ENCODE measurements at places on chromosomes 2 and 18. TPM values are rescaled to one million over a fixed set of nuclear protein-coding genes. Genes with fewer than 3 reads are reported as not detected.
A peak's percentile ranks its signal among the peaks of the same experiment; 100 is the strongest.

The COLEC11 gene
- not detected for total RNA-seq

The LCT gene
- total RNA-seq = not detected

The TRAF3IP1 gene
- total RNA-seq = 5.4 TPM

The DLX1 gene
- not detected for total RNA-seq

The SERPINB4 gene
- total RNA-seq = 24.4 TPM

The CFAP53 gene
- not detected for total RNA-seq

The GULP1 gene
- total RNA-seq = 23.0 TPM

The ASXL3 gene
- total RNA-seq = 0.18 TPM

The ST8SIA3 gene
- not detected for total RNA-seq

The MAP3K19 gene
- total RNA-seq = not detected

The RUFY4 gene
- not detected for total RNA-seq

The ZCCHC2 gene
- 9.3 TPM for total RNA-seq

DNA sequence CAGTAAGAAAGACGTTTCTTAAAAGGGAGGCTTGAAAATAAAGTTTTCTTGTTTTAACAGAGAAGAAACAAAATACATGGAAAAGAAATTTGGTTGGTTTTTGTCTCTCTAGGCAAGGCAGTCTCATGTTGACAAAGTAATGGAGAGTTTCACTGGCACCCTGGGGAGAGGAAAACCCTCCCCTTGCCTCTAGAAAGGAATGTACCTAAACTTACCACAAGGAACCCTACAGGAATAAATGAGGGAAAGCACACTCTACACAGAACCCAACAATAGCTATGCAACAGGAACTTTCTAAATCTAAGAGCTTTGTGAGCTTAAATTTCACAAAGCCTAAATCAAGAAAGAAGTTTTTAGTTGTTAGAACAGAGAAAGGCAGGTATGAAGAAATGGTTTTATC lies 37.0 kb downstream of the FIGN start:
- DNase-seq = no peak

GRCh38 chr2:27723372-27724144 lies 48.0 kb upstream of the MRPL33 start:
- no peak for DNase-seq

- DNase-seq = peak; percentile 46
Observed at GRCh38 chr2:136008205-136008865, 22.9 kb upstream of the DARS1 start.

DNA sequence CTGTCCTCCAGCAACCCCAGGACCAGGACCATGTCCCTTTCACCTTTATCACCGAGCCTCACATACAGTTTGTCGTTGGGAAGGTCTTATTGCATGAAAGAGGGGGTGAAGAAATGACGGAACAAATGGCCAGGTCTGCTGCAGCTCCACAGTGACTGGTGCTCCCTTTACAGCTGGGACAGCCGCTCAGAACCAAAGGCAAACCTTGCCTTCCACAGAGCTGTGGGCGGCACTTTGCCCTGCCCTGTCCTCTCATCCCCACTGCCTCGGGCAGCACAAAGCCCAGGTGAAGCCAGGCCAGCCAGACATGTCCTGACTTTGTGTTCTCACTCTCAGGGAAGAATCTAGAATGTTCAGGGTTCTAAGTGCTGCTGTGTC lies 961 bp downstream of the GPR55 start:
- no peak for DNase-seq

DNA sequence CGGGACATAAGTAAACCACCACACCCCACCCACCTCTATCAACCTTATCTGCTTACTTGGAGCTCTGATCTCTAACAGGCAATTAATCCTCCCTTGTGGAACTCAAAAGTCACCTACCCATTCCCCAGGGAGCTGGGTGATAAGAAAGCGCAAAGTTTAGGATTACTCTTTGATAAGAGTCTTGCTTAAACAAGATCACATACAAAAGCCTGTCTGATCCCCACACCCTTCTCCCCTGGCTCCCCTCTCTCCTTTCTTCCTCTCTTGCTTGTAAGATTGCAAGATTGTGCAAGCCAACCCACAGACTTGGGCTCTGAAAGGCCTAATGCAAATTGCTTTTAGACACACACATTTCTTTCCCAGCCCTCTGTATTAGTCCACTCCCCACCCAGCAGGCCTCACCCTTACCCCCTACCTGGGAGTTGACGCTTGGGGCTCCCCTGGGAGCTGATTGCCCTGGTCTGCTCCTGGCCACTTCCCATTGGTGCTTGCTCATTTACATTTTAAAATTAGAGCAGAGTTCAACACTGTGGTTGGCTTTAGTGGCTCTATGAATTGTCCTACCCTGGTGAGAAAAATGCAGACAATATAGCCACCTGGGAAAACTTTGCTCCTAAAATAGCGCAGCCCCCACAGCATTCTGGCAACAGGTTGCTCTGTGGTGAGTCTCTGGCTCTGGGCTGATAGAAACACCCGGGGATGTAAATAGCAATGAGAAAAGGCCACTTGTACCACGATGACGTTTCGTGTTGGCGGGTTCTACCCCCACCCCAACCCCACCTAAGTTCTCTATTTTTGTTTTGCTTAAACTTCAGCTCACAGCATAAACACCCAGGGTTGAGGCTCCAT lies 92.8 kb upstream of the MSH2 start:
- peak; percentile 26 for DNase-seq

GRCh38 chr2:153497938-153498629 lies 19.5 kb upstream of the RPRM start:
- no peak for DNase-seq

- no peak for DNase-seq
Observed at GRCh38 chr2:43375746-43376522, 149.5 kb upstream of the ZFP36L2 start.

DNA sequence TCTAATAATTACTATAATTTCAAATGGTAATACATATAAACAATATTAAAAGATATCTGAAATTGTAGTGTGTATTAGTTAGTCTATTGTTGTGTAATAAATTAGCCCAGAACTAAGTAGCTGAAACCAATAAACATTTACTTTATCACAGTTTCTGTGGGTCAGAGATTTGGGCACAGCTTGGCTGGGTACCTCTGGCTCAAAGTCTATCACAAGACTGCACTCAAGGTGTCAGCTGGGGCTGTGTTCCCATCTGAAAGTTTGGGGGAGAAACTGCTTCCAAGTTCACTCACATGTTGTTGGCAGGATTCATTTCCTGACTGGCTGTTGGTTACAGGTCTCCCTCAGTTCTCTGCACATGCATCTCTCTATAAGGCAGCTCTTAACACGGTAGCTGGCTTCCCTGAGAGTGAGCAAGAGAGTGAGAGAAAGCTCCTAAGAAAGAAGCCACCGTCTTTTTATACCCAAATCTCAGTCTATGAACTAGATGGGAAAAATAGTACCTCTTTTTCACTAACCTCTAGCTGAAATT lies 25.6 kb upstream of the WIPF1 start:
- no peak for DNase-seq

DNA sequence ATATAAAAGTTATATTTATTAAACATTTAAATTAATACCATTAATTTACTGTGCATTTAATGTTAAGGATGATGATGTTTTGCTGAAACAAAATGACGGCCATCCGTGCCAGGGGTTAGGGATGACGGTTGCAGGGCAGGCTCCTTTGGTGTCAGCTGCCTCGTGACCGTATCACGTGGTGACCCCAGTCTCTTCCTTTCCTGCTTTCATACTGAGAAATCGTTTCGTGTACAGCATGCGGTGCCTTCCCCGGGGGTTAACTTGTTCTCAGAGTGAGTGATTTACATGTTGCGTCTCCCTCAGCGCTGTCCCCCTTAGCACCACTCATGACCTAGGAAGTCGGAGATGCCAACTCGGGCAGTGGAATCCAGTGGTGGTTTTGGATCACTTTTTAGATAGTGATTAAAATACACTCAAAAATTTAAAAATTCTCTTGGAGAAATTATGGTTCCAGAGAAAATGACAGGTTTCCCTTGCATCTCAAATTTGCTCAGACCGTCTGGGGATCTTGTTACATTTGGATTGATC lies 290.8 kb downstream of the GBX2 start:
- DNase-seq = no peak

DNA sequence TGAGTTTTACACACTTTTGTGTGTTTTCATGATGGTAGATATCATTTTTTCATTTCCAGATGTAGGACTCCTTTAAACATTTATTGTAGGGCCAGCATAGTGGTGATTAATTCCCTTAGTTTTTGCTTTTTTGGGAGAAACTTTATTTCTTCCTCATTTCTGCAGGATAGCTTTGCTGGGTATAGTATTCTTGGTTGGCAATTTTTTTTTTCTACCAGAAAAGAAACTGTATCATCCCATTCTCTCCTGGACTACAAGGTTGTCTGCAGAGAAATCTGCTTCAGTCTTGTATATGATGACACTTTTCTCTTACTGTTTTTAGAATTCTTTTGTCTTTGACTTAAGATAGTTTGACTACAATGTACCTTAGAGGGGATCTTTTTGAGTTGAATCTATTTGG lies 37.8 kb upstream of the RHOB start:
- DNase-seq = no peak

DNA sequence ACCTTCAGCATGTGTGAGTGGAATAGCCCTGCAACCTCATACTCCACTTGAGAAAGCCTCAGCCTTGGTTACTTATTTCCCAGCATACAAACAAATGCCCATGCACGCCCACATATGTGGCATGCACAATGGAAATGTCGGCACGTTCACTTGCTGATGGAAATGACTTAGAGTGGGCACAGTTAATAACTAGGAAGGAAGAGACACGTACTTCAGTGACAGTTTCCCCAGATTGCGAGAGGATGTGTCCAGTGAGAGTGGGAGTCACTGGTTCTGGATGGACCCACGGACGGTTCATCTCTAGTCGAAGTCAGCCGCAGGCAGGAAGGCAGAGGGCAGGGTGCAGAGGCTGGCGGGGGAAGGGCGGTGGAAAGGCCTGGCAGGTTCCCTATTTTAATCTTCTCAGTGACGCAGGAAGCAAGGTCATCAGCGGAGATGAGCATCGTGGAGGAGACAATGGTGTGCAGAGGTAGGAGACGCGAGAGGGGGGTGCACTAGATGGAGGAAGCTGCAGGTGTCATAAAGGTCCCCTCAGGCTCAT lies 350.7 kb upstream of the MYT1L start:
- no peak for DNase-seq

- DNase-seq = no peak
Observed at GRCh38 chr2:120565095-120565460, 170.6 kb upstream of the GLI2 start.

DNA sequence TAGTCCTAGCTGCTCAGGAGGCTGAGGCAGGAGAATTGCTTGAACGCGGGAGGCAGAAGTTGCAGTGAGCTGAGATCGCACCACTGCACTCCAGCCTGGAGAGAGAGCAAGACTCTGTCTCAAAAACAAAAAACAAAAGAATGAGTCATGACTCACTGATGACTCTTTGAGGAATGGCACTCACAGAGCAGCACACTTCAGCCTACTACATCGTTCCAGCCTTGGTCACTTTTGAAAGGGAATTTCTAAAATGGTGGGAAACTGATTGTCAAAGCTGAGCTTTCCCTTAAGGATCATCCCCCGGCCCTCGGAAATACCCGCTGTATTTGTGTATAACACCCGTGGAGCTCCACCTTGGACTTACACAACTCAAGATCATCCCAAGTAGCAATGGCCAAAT lies 217.3 kb upstream of the HS6ST1 start:
- DNase-seq = no peak

GRCh38 chr18:59779979-59780378 lies 82.8 kb upstream of the CCBE1 start:
- DNase-seq = no peak

GRCh38 chr2:80896576-80896975 lies 592.0 kb upstream of the LRRTM1 start:
- no peak for DNase-seq

- DNase-seq = no peak
Observed at GRCh38 chr2:46955764-46956163, 40.2 kb upstream of the MCFD2 start.

DNA sequence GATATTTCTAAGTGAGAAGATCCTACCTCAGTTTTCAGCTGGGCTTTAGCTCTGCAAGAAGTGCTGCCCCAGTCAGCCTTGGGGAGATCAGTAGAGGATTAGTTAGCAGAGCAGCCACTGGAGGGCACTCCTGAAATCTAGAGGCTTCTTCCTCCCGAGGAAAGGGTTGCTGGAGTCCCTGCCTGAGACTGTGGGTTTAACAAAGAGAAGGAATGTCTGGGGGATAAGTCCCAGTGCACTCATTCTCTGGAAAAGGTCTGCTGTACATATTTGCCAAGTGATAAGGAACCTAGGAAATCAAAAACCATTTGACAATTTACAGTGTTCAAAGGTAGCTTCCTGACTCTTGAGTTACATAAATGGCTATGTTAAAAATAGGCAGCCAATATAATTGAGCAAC lies 207.2 kb downstream of the SLC8A1 start:
- DNase-seq = no peak

DNA sequence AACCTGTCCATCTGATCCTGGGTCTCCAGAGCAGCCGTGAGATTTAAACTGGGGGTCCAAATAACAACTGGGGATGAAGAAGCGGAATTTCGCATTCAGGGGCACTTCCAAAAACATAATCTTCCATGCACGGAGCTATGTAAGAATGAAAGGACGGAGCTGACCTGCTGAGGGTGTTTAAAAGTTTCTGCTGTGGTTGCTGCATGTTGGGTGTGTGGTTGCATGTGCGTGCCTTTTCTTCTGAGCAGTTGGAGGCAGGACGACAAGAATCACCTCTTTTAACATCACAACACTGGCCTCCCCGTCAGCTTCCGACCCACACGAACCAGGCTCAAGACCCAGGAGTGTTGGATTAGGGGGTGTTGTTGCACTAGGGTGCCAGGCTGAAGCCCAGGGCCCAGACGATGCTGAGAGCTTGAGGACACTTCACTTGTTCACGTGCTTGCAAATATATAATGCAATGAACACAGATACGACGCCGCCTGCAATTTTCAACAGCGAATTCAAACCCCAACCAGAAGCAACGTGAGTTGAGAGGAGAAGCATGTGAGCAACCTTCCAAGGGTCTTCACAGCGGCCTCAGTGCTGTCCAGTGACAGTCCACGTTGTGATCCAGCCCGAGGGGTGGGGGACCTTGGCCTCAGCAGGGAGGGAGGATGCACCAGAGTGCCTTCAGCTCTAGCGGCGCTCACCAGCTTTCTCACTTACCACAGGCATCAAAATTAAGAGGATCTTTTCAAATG lies 76.0 kb upstream of the SALL3 start:
- no peak for DNase-seq

DNA sequence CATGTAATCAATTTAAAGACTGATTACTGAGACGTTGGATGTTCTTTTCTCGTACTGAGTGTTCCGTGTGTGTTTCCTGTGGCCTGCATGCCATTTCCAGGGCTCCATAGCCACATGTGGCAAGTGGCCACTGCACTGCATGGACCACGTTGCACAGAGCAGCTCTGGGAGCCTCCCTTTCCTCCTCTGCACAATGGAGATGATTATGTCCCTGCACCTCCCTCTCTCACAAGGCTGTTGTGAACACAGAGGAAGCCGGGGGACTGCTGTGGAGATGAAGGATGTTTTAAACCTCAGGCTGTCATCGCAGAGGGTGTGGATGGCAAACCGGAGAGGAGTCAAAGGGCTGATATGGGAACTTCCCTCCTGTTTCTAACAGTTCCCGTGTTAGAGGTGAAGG lies 87.7 kb downstream of the TGOLN2 start:
- DNase-seq = no peak

GRCh38 chr18:58831606-58832005 lies 33.1 kb upstream of the ZNF532 start:
- DNase-seq = no peak

- no peak for DNase-seq
Observed at GRCh38 chr18:23094411-23095190, 40.7 kb upstream of the CABLES1 start.

Measured in esophagus squamous epithelium (tissue), 5 donors.